Activated CD8-positive, alpha-beta memory T cell treated with anti-CD3 and anti-CD28 coated beads for 24 hours (primary cell): ENCODE measurements at places on chromosomes 7 and 10.

GRCh38 chr7:18497800-18498199 is 2.3 kb downstream of the HDAC9 start:
- DNase-seq, result no peak

GRCh38 chr10:132638130-132638515 is 100.5 kb downstream of the INPP5A start:
- DNase-seq, result no peak

DNA sequence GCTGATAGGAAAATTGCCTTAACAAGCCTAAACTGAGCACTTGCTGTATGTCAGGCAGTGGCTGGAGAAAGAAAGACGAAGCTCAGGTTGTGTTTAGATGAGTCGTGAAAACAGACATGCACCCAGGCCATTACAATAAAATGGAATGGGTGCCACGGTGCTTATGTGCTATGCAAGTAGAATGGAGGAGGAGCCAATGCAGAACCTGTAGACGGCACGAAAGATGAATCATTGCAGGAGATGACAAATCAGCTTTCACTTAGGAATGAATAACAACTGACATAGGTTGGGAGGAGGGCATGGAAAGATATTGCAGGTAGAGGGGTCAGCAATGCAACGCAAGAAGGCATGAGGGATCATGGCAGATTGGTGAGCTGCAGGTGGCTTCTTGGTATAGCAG is 61.2 kb upstream of the ARHGAP21 start:
- DNase-seq, result no peak

- no peak for DNase-seq
Observed at GRCh38 chr10:103916876-103917275, 1.1 kb downstream of the STN1 start.

DNA sequence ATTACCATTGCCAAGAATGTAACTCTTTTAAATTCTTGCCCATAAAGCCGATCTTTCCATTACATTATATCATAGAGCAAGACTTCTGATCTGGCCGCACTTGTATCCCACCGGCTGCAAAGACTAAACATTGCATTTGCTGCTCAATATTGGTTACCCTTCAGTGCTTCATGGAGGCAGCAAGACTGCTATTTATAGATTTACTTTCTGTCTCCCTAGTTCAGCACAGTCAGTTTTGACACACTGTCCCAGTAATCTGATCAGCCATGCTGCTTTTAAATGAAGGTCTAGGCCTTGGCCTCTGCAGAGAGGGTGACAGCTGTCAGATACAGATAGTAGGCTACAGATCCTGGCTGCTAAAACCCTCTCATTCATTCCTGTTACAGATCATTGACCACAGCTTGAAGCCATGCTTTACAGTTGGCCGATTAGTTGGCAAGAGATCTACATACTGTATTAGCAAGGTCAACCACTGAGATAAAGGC is 562.6 kb upstream of the GALNT17 start:
- no peak for DNase-seq

DNA sequence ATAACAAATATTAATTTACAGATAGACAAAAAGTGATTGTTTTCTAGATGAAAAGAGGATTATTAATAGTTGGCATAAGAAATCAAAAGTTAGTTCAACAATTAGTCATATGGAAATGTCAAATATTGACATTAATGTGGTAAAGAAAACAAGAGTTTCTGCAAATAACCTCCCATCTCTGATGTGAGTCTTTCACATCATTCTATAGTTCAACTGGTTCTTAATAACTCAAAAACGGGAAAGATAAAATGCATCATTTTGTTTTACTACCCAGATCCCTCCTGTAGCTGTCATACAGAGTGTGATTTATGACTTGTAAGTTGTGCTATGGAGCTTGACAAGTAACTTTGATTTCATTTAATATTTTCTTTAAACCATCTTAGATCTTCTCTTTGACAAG is 594.8 kb downstream of the ZWINT start:
- no peak for DNase-seq

DNA sequence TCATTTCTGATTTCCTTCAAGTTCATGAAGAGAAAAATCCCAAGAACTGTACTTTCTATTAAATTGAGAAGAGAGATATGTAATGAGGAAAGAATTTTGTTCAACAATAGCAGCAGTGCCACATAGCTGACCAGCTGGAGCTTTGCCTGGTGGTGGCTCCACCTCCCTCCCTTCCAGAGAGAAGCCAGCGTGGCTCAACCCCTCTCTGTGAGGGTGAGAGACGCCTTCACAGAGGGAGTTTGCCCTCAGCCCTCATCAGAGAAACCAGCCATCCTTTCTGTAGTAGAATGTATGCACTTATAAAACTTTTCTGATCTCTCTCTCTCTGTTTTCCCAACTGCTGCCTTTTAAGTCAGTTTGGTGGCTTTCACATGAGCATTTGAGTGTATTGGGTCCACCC is 20.5 kb upstream of the COL1A2 start:
- DNase-seq, result no peak

GRCh38 chr7:13826752-13827151 is 162.7 kb downstream of the ETV1 start:
- no peak for DNase-seq

DNA sequence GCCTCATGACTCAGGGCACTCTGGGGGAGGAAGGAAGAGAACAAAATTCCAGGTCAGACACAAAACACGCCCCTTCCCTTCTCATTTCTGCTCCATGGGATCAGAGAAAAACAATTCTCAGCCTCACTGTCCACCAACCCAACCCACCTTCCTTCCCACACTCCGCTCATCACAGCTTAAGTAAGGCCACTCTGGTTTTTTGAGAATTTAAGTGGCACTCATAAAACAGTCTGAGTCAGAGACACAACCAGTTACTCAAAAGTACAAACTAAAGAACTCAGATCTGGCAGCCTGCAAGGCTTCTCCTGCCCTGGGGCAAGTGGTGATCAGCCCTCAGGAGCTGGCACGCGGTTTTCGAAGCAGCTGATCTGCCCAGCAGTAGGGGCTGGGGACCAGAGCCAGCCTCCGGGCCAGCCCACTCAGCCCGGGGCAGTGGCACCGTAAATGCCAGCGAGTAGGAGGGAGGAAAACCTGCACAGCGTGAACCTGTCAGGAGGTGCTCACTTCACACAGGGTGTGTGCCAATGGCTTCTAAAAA is 39.1 kb upstream of the ABLIM1 start:
- DNase-seq, result no peak

DNA sequence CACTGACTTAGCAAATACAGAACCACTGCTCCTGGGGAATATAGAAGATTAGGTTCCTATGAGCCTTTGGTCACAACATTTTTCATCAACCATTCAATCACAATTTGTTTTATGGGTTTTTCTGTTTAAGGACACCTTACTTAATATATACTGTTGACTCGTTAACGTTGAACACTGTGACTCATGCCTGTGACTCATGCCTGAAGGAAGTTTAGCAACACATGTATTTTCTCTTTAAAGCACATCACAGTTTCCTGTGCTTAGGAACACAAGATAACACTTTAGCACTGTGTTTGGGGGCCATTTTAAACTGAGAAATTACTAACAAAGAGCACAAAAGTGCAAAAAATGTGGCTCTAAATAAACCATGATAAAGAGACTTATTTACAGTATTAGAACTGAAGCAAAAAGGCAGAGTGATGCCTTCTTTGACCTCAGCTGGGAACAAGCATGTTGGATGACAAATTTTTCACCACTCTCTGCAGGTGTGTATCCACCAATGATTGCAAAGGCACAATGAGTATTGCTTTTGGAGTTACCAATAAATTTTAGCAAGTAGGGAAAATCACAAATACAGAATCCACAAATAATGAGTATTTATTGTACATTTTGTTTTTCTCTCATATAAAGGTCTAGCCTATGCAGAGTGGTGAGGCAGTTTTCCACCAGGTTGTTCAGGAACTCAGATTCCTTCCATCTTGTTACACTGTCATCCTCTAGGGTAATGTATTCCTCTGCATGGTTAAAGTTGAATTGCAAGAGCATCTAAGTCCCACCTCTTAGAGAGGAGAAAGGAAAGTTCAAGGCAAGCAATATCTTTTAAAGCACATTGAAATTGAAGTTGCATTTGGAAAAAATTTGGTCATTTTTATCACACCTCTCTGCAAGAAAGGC is 7.3 kb downstream of the FGFBP3 start:
- DNase-seq, result no peak

- DNase-seq, result no peak
Observed at GRCh38 chr10:52688899-52689298, 83.7 kb downstream of the MBL2 start.

GRCh38 chr7:149171892-149172533 is 23.3 kb upstream of the ZNF282 start:
- DNase-seq, result no peak

- DNase-seq, result no peak
Observed at GRCh38 chr7:98681951-98682350, 64.9 kb downstream of the NPTX2 start.

GRCh38 chr10:20200758-20201157 is 384.5 kb downstream of the PLXDC2 start:
- no peak for DNase-seq

DNA sequence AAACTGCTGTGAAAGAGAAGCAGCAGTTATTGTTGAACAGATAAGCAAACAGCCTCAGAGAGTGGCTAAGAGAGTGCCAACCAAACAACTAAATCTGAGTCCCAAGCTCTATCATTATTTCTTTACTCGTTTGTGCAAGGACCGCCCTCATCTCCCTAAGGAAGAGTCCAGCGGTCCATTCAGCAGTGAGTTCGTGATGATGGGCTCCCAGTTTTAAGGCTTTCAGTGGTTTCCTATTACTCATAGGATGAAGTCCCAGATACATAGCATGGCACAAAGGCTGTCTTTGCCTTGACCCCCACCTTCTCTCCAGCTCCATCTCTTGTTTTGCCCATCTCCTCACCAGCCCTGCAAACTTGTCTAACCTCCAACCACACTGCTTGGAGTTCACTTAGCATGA is 24.3 kb upstream of the PDE1C start:
- DNase-seq, result no peak

- no peak for DNase-seq
Observed at GRCh38 chr10:73970845-73971244, 27.1 kb upstream of the VCL start.

DNA sequence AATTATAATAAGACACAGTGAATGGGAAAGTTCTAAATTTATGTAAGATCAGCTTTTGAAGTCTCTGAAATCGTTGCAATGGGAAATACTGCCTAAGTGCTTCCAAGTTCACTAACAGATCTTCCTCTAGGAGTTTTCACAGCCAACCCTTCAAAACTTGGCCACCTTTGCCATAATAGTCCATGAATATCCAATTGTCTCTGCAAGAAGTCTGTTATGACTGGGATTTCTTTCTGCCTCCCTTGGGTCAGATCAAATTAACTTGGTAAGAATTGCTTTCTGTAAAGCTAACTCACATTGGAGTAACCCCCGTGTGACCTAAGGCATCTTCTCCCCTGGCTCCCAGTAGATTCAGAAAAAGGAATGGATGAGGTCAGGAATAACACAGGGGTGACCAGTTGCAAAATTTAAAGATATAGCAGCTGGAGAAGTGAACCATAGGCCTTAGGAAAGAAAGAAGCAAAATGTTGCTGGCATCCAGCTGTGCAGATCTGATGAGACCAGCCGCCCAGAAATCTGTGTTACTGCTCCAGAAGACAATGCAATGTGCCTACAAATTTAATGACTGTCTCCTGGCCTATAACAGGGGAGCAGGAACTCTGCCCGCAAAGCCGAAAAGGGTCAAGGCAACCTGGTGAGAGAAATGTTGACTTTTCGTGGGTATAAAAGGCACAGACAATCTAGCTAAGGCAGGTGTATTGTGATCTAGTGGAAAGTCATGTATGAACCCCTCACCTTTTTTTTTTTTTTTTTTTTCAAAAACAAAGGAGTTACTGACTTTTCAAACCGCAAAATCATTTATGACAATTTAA is 7.5 kb upstream of the OPTN start:
- no peak for DNase-seq

DNA sequence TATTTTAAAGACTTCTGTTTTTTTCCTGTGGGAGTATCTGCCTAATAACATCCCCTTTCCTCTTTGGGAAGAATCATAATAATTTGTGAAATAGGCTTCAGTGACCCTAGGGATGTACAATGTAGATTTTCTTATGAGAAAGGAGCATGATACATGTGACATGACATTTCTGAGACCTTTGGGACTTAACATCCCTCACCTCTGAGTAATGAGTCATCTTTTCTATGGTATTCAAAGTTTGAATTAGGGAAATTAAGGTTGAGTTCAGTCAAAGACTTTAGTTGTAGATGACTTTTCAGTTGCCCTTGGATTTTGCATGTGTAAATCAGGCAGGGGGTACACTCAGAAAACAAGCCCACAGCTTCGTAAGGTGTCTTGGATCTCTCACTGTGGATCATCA is 14.3 kb downstream of the GRK5 start:
- no peak for DNase-seq

GRCh38 chr7:46982928-46983327 is 599.0 kb downstream of the TNS3 start:
- no peak for DNase-seq

DNA sequence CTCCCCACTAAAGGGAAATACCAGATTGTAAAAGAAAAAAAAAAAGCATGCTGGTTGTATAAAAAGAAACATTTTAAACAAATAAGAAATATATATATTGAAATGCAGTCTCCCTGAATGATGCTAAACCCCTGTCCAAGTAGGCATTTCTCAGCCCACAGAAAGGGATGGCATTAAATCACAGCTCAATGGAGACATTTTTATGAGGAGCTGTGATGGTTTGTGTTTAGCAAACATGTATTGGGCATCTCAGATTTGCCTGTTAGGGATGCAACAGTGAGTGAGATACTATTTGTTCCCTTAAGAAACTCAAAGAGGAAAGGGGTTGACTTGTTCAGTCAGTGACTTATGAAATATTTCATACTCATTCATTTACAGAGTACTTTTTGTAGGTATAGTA is 51.5 kb downstream of the KAT6B start:
- DNase-seq, result no peak

GRCh38 chr10:121819049-121819448 is 108.8 kb downstream of the ATE1 start:
- no peak for DNase-seq

- no peak for DNase-seq
Observed at GRCh38 chr7:80614851-80615271, 23.6 kb upstream of the CD36 start.

- DNase-seq, result no peak
Observed at GRCh38 chr7:151889406-151890354, 12.8 kb upstream of the PRKAG2 start.

- no peak for DNase-seq
Observed at GRCh38 chr7:1847260-1848001, 177.4 kb downstream of the ELFN1 start.

DNA sequence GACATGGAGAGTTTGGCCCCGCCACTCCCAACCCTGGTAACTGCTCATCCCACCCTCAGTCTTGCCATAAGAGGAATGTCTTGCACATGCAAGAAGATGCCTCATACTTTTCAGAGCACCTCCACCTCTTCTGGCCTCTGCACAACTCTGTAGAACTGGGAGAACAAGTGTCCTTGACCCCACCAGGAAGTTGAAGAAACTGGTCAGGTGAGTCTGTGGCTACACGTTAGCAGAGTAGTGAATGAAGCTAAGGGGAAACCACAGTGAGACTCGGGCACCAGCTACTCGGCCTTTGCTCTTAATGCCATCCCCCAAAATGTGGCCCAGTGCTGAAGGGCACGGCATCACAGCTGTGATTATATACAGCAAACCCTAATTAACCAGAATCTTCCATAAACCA is 110.1 kb downstream of the ARID5B start:
- DNase-seq, result no peak

GRCh38 chr7:45140827-45141226 is 16.8 kb upstream of the RAMP3 start:
- DNase-seq, result no peak
